ENCODE measurements at places on chromosomes 2 and 18.

GRCh38 chr2:95010718-95011117 is 14.8 kb upstream of the MAL start:
- DNase-seq = no peak

GRCh38 chr18:45106331-45106774 is 425.7 kb downstream of the SETBP1 start:
- DNase-seq = no peak

- no peak for DNase-seq
Measured at GRCh38 chr2:95059656-95060370, 34.3 kb downstream of the MAL start.

DNA sequence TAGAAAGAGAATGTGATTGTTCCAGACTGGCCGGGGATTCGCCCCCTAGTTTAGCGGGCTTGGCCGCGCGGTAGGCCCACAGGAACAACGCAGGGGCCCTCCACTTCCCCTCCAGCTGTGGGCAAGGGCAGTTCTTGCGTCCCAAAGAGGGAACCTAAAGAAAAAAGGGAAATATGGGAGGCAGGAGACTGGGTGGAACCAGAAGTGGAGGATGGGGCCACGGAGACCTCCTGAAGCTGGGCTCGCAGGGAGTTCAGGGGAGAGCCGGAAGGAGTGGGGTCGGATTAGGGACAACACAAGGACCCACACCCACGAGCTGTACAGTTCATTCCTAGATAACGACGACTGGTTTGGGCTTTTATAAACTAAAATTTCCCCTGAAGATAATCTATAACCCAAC is 18.2 kb downstream of the GNLY start:
- DNase-seq = no peak

DNA sequence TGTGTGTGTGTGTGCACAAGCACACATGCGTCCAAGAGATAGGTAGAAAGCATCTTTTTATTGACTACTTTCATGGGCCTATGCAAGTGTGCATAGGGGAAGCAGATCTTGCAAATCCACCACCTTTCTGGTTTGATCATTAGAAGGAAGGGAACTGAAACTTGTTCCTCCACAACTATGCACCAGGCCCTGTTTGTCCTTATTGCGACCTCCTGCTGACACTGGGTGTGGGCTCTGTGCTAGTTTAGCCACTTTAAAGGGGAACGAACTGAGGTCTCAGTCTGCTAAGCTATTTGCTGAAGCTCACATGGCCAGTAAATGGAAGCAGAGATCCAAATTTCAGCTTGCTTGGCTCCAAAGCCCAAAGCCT is 32.1 kb upstream of the INSIG2 start:
- DNase-seq = no peak

DNA sequence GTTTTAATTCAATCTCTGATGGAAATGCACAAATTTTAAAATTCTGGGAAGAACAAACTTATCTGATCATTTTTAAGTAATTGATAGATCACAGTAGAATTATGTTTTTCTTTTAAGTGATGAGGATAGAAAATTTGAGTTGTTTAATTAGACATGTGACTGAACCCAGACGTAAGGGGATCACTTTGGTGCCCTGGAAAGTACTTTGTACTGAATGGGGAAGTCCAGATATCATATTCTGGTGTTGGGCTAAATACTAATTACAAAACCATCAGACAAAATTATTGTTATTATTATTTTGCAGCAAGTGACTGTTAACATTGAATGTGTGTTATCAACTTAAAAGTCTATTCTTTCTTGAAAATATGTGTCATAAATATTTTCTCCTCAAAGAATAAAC is 994.6 kb downstream of the TSN start:
- no peak for DNase-seq

GRCh38 chr2:215849771-215850170 is 163.6 kb downstream of the MREG start:
- DNase-seq = no peak

- no peak for DNase-seq
Measured at GRCh38 chr18:54094474-54094873, 130.0 kb downstream of the MBD2 start.

DNA sequence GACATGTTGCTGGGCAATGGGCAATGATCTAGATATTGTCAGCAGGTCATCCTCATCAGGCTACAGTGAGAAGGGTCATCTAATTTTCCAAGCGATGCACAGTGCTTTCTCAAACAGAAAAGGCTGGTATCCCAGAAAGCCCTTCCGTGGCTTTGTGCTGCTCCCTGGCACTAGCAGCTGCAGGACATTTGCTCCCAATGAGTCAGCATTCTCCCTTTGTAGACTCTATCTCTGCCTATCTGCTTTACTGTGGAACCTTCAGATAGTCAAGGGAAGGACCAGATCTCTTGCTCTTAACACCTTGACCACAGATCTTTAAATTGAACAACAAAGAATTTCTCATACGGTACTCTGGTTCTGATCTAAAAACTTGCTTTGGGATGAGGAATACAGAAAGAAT is 101.4 kb downstream of the CDH2 start:
- no peak for DNase-seq

DNA sequence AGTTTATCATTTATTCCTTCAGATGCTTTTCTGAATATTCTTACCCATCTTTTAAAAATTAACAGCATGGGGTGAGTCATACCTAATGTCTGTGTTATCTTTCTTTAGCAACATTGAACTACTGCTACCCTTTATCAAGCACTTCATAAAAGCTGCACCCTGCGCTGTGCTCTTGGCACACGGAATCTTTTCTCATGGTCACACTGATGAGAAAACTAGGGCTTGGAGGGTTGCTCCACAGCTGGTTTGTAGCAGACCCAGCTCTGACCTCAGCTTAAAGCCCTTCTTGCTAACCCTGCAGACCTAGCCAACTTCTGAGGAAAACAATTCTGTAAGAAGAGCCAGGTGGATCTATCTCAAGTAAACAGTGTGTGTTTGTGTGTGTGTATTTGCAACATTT is 106.3 kb downstream of the RNF144A start:
- DNase-seq = no peak

Data from NCI-H187 treated with DMSO at 0.1 percent for 48 hours (cell line).